ENCODE measurements at places on chromosomes 1 and 21. TPM values are rescaled to one million over a fixed set of nuclear protein-coding genes. Genes with fewer than 3 reads are reported as not detected.

Gene VCAM1
- not detected for total RNA-seq

Gene CBR1
- 45.6 TPM for total RNA-seq

Gene ZSCAN20
- total RNA-seq, result 3.8 TPM

Gene AMY1A
- not detected for total RNA-seq

Gene PTGFR
- not detected for total RNA-seq

Gene IFNAR1
- 32.0 TPM for total RNA-seq

Gene CA6
- total RNA-seq, result 0.17 TPM

Gene TMEM200B
- total RNA-seq, result 2.1 TPM

Gene LCE2A
- not detected for total RNA-seq

Gene FAM72C
- 24.0 TPM for total RNA-seq

Gene ZNF326
- total RNA-seq, result 17.2 TPM

Gene ATP1A2
- not detected for total RNA-seq

Gene KCNJ6
- total RNA-seq, result not detected

Gene NMNAT2
- total RNA-seq, result not detected

Gene THEMIS2
- 29.3 TPM for total RNA-seq

Gene CELSR2
- 1.0 TPM for total RNA-seq

Gene CTBS
- 24.2 TPM for total RNA-seq

Gene PLA2G4A
- 0.97 TPM for total RNA-seq

Gene NPPA
- total RNA-seq, result not detected

Gene GPR157
- 3.5 TPM for total RNA-seq

Gene DIO1
- total RNA-seq, result not detected

Gene PAQR6
- total RNA-seq, result 4.0 TPM

Gene FTCD
- total RNA-seq, result not detected

Gene SH2D5
- 0.07 TPM for total RNA-seq

Gene MR1
- total RNA-seq, result 19.5 TPM

Gene PADI2
- total RNA-seq, result not detected

Gene RSPO1
- not detected for total RNA-seq

Gene PKLR
- not detected for total RNA-seq

Gene LCE6A
- not detected for total RNA-seq

Gene APOBEC4
- total RNA-seq, result not detected

Gene TRAF3IP3
- total RNA-seq, result 212 TPM

Gene PRDM16
- total RNA-seq, result not detected

Gene GRHL3
- not detected for total RNA-seq

Gene C1orf116
- not detected for total RNA-seq

Gene TEX38
- total RNA-seq, result 0.21 TPM

Gene SH3BGR
- 1.7 TPM for total RNA-seq

Gene SAMD13
- 0.48 TPM for total RNA-seq

Gene BEND5
- 2.5 TPM for total RNA-seq

Gene SHISA4
- 0.27 TPM for total RNA-seq

Gene C21orf58
- total RNA-seq, result 25.8 TPM

Gene LIN28A
- not detected for total RNA-seq

Gene DCDC2B
- total RNA-seq, result not detected

Gene KIF2C
- total RNA-seq, result 107 TPM

Gene CD1C
- total RNA-seq, result not detected

Gene RGS13
- total RNA-seq, result not detected

Gene CIART
- 1.5 TPM for total RNA-seq

Gene SLC30A10
- total RNA-seq, result not detected

Gene TDRD5
- not detected for total RNA-seq

Gene TRABD2B
- total RNA-seq, result not detected

Gene TNFRSF18
- 387 TPM for total RNA-seq

Gene PTPN7
- total RNA-seq, result 199 TPM

Gene LYPLA2
- 71.1 TPM for total RNA-seq

Gene MANEAL
- total RNA-seq, result 1.5 TPM

Gene ARHGEF19
- total RNA-seq, result 7.1 TPM

Gene KRTAP19-1
- not detected for total RNA-seq

Gene VAMP4
- total RNA-seq, result 13.2 TPM

Data from activated CD4-positive, alpha-beta memory T cell treated with anti-CD3 and anti-CD28 coated beads for 36 hours (primary cell).